SK-N-DZ (cell line): ENCODE measurements at places on chromosomes 2 and 18.

GRCh38 chr18:74281011-74281979 lies 10.5 kb downstream of the CYB5A start:
- DNase-seq = no peak

DNA sequence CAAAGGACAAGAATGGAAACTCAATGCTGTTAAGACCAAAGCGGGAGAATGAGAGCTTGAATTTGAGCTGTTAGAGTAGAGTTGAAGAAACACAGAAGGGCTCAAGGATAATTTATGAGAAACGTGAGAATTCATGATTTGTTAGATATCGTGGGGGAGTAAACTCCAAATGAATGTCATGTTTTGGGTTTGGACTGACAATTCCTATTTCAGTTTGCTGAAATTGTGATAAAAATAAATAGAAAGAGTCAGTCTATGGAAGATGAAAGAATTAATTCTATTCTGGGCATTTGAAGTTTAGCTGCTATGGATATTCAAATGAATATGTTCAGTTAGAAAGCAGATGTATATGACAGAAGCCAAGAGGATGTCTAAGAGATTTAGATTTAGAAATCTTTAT lies 723.4 kb upstream of the PIK3C3 start:
- no peak for DNase-seq

GRCh38 chr2:84815146-84815545 lies 65.7 kb downstream of the TRABD2A start:
- no peak for DNase-seq

DNA sequence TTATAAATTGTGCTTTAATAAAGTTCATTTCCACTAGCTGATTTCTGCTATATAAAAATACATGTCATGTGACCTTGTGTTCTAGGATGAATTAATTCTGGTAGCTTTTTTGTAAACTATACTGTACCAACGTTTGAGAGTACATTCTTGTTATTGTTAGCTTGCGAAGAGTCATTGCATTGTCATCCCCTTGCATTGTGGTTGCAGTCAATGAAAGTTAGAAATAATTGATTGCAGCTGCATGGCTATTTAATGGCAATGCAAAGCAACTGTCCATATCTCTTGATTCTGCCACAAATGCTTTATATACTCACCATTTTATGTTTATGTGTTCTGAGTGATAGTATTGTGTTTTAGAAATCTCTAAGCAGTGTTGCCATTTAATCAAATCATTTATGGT lies 91.6 kb downstream of the ZNF407 start:
- no peak for DNase-seq

DNA sequence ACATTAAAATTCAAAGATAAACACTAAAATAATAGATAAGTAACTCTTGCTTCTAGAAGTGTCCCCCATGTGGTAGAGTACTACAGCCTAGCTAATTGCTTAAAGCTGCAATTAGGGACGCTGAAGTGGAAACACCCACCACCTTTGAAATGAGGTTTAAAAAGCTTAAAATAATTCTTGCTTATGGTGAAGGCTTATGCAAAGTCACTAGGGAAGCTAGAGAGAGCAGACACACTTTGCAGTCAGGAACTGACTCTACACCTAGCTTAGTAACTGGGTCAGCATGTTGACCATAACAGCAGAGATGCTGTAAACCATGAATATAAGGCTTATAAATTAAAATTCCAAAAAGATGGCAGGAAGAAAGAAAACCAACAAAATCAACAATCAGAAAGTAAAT lies 65.4 kb upstream of the DSG1 start:
- DNase-seq = no peak

- no peak for DNase-seq
Observed at GRCh38 chr18:46110406-46110805, 6.2 kb downstream of the HAUS1 start.

DNA sequence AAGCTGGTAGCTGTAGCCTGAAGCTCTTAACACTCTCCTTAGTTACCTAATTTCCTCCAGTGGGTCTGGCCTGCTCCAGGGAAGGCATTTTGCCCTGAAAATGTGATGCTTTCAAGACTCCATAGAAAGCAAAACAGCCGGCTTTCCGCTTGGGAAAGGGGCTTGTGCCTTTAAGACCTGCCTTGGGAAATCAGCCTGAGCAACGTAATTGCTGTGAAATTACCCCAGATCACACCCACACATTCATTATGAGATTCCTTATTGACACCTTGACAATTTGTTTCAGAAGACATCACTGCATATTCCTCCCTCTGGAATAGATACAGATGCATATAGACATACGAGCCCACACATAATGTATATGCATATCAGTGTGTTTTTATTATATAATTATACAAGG lies 190.5 kb upstream of the SKOR2 start:
- DNase-seq = no peak

DNA sequence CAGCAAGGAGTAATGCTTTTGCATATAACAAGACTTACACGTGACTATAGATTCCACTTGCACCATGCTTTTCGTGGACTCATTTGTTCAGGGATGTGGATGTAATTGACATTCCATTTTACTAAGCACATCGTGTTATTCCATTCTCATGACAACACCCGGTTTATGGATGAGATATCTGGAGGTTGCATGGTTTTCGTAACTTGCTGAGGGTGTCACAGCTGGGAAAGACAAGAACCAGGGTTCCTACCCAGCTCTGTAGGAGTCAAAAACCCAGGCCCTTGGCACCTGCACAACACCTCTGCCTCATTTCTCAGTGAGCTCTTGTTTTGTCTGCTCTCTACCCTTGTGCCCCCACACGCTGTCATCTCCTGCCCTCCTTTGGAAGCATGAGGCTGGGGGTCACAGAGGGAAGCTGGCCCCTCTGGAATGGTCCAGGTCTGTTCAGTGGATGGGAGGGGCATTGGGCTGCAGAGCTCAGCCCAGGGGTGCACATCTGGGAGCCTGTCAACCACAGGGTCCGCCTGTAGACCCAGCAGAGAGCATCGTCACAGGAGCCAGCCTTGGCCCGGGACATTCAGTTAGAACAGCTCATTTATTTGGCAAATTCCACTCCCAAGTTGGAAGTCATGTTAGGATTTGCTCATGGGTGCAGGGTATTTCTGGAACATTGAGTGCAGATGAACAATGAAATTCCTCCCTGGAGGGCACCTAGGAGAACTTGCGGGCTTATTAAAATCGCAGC lies 120.1 kb upstream of the TWIST2 start:
- DNase-seq = no peak

GRCh38 chr2:224668123-224668909 lies 47.8 kb downstream of the CCDC195 start:
- no peak for DNase-seq

DNA sequence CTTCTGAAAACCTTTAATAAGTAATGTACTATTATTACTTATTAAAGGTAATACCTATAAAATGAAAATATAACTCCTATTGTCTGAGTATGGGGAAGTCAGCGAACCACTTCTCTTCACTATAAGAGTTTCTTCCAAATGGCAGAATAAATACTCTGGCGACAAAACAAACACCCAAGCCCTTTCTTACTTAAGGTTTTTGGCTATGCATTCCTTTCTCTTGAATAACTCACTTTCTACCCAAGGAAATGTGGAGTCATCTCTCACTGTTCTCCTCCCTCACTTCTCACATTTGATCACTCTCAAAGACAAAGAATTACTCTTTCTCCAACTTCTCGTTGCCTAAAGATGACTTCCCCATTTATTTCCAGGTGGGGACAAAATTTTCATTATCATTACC lies 816.8 kb upstream of the CRIM1 start:
- DNase-seq = no peak
